NCI-H524 (cell line): ENCODE measurements at places on chromosomes 16 and 17.

GRCh38 chr17:49333804-49334203 is 28.2 kb downstream of the ZNF652 start:
- no peak for DNase-seq

- DNase-seq = no peak
These were observed 368.0 kb downstream of the FOXL1 start for GRCh38 chr16:86946396-86946795.

DNA sequence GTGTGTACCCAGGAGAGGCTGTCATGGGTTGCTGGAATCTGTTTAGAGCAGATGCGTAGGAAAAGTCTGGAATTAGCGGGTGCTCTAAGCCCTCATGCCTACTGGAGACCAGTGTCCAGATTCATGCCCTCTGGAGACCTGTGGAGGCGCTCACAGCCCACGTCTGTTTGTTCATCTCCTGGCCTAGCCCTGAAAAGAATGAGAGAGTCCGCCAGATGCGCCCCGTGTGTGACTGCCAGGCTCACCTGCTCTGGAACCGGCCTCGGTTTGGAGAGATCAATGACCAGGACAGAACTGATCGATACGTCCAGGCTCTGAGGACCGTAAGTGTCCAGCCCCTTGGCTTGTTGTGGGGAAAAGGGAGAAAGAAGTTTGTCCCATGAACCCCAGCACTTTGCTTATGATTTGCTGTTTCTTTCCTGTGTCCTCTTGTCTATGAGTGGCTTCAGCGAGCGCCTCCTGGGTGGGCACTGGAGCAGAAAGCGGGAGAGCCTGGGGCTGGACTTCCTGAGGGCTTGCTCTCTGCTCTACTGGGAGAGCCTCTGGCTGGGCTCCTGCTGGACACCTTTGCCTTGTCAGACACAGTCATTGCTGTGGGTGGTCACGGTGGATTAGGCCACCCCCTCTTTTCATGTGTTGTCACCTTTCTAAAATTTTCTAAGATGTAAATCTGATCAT is 35.3 kb downstream of the PRMT7 start:
- DNase-seq = no peak

DNA sequence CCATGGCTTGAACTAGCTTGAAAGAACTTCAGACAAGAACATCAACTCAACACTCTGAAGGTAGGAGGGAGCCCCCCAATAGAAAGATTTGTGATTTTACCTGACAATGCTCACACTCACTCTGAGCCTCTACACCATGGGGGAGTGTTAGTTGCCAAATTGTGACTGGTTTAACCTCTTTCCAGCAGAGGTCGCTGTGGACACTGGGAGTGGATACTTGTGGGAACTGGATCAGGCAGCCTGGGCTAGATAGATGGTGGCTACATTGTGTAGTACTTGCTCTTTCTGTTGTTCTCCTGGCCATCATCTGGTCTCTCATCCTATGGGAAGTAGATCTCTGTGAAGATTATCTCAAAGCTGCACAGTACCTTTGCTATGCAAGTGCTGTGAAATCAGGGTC is 2.9 kb downstream of the SMPD3 start:
- peak; percentile 87 for DNase-seq

DNA sequence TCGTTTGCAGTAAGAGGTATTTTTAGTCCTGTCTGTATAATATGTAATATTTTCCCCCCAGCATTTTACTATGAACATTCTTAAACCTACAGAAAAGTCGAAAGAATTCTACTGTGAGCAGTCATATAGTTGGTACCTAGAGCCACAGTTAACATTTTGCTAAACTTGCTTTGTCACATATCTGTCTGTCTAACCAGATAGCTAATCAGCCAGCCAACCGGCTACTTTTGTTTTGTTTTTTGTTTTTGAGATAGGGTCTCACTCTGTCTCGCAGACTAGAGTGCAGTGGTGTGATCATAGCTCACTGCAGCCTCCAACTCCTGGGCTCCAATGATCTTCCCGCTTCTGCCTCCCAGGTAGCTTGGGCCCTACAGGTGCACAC is 73.3 kb downstream of the ABCC1 start:
- DNase-seq = no peak

DNA sequence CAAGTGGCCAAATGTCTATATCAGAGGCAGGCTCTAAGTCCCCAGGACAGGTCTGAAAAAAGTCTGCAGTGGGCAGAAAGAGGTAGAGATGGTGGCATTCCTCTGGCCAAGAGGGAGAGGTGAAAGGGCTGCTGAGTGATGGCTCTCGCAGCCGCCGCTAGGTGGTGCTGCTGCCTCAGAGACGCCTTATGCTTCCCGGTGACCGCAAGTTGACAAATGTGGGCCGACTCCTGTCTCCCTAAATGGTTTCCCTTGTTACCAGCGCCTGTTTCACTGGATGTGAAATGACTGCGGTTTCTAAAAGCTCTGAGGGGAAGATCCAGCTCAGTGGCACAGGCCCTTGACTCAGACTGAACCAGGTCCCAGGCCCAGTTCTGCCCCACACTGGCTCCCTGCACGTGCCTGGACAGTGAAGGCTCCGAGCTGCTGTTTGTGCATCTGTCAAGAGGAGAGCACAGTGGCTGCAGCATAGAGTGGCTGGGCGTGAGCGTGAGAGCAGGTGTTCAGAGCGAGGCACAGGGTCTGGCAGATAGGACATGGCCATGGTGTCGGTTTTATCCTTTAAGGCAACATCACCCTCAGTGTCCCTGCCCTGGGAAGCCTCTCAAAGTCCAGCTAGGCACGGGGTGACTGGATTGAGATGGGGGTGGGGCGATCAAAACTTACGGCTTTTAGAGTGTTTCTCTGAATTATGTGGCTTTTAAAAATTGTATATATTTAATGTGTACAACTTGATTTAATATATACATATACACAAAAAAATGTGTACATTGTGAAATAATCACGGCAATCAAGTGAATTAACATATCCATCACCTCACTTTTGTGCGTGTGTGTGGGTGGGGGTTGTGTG is 19.9 kb downstream of the CLEC16A start:
- peak; percentile 87 for DNase-seq

DNA sequence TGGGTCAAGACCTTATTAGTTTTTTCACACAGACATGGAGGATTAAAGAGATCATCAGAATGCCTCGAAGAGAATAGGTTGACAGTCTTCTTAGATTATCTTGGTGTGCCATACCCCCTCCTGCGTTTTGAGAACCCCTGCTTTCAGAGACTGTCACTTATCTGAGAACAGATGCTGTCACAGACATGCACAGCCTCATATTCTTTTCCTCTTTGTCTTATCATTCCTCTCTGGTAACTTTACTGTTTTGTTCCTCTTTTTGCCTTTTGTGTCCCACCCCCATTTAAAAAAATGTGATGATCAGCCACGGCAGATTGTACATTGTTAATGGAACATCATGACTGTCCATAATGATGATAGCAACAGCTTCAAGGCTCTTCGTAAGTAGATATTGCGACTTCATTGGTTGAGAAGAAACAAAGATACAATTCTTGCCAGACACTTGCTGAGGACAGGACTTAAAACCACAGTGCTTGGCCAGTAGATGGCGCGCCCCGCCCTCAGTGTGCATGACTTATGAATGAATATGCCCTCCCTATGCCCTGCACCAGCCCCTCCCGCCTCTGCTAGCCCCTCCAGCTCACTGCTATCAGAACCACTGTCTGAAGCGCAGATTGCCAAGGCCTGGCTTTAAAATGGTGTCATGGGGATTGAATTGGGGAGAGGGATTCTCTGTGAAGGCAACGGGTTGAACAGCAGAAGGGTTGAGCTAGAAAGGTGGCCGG is 2.6 kb upstream of the PITPNC1 start:
- peak; percentile 87 for DNase-seq

- DNase-seq = no peak
These were observed 77.9 kb downstream of the SYCE1L start for GRCh38 chr16:77277141-77277540.

DNA sequence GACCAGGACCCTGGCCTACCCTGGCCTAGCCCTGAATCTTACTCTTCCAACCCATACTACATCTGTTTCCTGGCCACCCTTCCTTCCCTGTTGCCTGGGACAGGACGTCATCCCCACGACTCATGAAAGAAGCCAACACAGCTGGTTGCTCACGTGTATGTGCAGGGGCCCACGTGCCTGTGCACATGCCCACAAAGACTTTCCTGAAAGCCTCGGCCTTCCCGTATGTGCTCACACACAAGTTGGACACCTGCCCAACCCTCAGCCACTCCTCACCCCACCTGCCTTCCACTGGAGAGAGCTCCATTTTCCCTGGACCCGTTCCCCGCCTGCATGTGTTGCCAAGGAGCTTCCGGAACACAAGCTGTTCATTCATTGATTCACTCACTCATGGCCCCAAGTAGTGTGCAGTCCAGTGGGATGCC is 7.0 kb downstream of the PLXDC1 start:
- no peak for DNase-seq

DNA sequence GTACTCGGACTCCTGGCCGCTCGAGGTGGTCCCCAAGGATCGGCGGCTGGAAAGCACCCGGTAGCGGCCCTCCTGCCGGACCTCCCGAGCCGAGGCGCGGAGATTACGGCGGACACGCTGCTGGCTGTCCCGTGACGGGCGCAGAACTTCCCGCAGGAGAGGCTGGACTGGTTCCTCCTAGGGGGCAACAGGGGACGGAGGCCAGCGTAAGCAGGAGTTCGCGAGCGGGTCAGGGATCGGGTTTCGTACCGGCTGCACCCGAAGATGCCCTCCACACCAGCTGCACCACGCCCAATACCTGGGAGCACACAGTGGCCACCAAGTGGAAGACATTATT is 341 bp downstream of the SLC7A6OS start:
- no peak for DNase-seq

GRCh38 chr16:77143364-77143763 is 47.6 kb upstream of the MON1B start:
- no peak for DNase-seq

GRCh38 chr16:17364319-17365210 is 106.2 kb downstream of the XYLT1 start:
- DNase-seq = no peak

DNA sequence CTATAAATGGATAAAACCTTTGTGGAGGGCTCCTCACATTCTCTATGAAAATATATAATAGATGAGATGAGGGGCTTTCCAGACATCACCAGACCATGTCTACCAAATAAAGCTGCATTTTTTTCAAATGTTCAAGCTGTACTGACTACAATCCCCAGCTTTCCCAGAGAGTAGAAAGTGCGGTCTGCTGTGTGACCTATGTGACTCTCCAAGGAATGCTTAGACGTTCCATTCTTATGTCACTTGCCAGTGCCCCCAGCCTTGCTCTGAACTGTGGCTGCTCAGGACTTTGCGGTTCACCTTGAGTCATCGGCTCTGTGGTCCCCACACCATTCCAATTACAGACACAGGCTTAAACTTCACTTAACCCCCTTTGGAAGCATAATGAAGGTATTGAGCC is 47.8 kb upstream of the SCNN1B start:
- DNase-seq = no peak

DNA sequence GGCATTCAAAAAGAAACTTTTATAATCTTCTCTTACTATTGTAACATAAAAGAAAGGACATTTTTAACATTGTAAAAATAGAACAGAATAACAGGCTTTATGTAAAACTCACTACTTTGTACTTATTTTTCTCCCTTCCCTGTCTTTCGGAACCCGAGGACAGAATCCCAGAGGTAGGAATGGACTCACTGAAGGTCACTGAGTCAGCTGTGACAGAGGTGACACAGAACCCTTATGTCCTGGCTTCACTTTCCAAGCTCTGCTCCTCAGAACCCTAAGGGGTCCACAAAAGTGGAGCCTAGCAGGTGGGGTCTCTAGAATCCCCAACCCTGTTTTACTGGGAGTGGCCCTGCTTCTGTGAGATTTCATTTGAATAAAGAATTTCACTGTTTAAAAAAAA is 3.7 kb downstream of the KCTD13 start:
- no peak for DNase-seq

- DNase-seq = no peak
These were observed 24.8 kb upstream of the PIK3R6 start for GRCh38 chr17:8892338-8892690.

- DNase-seq = peak; percentile 56
These were observed 186.7 kb downstream of the MSI2 start for GRCh38 chr17:57442914-57443571.

DNA sequence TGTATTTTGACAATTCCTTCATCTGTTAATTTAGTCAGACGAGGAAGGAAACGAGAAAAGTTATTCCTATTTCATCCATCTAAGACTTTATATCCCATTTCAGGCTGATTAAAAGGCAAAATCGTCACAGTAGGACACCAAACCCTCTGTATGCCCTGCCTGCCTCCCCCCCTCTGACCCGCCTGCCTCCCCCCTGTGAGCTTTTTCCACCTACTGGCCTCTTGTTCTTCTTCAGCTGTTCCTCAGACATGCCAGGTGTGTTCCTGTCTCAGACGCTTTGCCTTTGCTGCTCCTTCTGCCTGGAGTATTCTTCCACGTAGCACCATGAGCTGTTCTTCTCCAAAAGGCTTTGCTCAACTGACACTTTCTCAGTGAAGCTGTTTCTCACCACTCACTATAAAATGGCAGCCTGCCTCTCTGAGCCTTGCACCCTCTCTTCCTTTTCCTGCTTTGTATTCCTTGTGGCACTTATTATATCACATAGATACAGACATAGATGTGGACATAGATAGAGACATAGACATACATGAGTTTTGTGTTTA is 723.4 kb downstream of the MAF start:
- DNase-seq = no peak

DNA sequence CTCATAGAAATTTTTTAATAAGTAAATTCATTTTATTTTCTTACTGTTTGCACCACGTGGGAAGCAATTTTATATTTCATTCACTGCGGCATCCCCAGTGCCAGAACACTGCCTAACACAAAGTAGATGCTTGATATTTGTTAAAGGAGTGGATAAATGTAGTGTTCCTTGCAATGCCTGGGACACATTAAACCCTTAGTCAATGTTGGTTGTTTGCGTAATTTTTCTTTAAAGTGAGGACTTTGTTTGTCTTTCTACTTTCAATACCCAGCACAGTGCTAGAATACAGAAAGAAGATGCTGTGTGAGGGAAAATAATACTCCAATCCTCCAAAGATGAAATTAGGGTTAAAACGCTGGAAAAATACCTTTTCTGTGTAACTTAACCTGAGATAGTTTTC is 299.3 kb downstream of the MAP2K6 start:
- DNase-seq = no peak
